ENCODE measurements at places on chromosomes 7 and 10.

DNA sequence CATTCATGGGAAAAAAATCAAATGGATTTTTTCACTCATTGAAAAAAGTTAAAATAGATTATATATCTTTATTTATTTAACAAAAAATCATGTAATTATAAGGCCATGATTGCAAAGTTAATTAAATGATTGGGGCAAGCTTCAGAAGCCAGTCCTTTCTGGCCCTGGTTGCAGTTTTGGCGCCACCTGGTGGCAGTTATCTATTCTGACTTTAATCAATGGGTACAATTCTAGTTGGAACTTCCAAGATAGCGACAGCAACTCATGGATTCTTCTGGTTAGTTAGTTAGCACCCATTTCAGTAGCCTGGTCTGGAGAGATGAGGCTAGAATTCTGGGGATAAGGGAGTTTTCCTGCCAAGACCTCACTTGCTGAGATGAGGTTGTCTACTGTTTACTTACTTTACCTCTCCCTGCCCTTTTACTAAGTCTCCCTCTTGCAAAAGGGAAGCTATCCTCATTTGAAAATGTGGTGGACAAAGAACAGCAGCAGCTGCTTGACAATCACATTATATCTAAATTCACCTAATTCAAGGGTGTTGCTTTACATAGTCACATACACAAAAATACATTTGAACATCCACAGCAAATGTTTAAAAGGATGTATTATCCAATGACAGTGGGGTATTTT, 42.3 kb downstream of the NOC3L start:
- peak; percentile 50 for DNase-seq

DNA sequence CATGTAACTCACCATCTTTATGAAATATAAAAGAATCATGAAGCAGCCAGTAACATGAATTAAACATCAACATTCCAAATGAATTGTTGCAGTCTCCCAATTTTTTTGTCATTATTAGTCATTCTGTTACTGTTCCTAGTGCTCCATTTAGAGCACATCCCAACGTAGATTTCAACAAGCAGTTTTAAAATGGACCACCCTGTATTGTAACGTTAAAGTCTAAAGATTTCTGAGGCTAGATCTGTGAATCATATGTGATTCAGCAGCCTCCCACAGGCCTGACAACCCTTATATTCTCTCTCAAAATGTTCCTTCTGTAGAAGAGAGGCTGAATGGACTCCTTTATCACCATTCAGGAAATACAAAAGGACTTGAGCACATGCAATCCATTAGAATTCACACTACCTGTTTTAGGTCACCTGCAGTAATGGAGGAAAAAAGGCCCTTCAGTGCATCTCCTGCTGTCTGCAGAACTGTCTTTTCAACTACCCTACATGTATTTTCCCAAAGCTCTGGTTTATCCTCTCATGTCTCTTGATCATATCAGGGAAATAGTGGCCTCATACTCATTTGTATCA, 81.4 kb downstream of the CACNA2D1 start:
- DNase-seq: peak; percentile 88

- no peak for DNase-seq
Measured at GRCh38 chr7:38187794-38188440, 9.9 kb downstream of the STARD3NL start.

DNA sequence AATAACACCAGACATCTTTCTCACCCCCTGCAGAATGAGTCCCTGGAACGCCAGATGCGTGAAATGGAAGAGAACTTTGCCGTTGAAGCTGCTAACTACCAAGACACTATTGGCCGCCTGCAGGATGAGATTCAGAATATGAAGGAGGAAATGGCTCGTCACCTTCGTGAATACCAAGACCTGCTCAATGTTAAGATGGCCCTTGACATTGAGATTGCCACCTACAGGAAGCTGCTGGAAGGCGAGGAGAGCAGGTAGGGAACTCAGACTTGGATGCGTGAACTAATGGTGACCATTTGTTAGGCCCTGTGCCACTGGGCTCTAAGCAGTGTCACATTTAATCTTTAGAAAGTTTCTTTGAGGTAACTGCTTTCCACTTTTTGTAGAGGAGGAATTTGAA, 7.1 kb downstream of the VIM start:
- peak; percentile 54 for DNase-seq

- DNase-seq: no peak
Measured at GRCh38 chr10:71079761-71080380, 132.5 kb upstream of the UNC5B start.

DNA sequence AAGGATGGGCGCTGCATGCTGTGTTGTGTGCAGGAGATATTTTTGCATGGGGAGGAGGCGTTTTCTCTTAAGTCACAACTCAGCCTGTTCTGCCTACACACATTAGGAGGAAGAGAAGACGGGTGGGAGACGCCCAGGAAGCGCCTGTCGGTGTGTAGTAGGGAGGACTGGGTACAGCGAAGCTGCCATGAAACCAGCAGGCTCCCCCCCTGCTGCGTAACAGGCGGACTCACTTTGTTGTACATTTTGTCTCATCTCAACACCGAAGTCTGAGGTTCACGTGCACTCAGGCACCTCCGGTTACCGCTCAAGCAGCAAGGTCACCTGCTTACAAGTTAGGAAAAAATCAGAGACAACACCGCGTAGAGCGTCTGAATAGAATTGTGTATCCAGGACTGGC, 56.3 kb downstream of the CRTAC1 start:
- no peak for DNase-seq

- DNase-seq: no peak
Measured at GRCh38 chr10:84342584-84342983, 14.2 kb downstream of the CCSER2 start.

- DNase-seq: no peak
Measured at GRCh38 chr10:132305654-132306342, 2.0 kb downstream of the STK32C start.

DNA sequence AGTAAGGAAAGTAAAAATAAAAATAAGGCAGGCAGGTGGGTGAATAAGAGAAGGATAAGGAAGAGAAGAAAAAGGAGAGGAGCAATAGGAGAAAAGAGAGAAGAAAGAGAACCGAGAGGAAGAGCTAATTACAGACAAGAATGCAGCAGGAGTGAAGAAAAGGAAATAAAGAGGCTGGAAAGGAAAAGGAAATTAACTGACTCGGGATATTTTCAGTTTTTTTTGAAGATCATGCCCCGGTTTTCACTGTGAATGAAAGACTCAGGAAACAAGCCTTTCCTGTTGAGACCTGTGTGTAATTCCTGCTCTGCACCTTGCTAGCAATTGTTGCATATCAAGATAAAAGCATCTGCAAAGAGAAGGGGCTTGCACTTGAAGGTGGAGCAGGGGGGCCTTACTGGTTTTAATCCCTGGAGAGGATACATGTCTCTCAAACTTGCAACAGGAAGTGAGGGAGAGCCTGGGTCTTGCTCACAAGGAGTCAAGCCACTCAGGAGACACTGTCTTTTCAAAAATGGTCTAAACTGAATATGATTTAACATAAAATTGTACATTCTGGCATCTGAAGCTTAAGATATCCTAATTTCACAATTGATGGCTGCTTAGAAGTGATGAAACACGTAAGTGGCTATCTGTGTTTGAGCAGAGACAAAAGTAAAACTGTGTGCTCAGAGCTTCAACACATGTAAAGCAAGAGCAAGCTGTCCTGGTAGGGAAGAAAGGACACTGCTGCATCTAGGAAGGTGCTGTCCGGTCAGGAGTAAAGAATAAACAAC, 157.6 kb downstream of the FAM107B start:
- no peak for DNase-seq

DNA sequence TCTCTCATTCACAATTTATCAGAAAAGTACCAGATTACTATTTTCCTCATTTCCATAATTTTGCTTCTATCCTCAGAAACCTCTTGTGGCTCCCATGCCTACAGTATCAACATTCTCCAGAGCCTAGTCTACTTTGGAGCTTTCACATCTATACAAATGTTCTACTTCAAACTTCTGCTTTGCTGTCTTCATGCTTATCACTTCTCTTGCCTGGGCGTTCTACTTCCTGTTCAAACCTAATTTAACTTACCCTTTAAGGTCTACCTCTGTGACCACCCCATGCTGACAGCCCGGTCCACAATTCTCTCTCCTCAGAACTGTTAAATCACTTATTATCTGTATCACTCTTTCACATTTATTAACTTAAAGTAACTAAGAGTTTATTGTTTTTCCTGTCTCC, 6.1 kb upstream of the PTPN12 start:
- DNase-seq: no peak

DNA sequence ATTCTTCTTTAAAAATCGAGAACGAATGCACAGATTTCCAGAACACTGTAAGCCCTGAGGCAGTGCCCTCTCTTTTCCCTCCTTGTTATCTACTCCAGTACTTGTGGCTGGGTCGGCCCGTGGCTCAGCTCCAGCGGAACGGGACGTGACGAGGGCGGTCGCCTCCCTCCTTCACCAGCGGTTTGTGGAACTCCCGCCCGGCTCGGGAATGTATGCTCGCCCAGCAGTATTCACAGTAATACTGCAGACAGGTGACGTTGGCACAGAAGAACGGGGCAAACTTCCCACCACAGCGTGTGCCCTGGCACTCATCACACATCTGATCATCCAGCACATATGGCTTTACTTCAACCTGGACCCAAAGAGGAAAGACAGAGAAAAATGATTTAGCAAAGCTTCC, 128.5 kb downstream of the BTAF1 start:
- no peak for DNase-seq

GRCh38 chr7:81053623-81054022, 134.8 kb upstream of the SEMA3C start:
- DNase-seq: peak; percentile 21

DNA sequence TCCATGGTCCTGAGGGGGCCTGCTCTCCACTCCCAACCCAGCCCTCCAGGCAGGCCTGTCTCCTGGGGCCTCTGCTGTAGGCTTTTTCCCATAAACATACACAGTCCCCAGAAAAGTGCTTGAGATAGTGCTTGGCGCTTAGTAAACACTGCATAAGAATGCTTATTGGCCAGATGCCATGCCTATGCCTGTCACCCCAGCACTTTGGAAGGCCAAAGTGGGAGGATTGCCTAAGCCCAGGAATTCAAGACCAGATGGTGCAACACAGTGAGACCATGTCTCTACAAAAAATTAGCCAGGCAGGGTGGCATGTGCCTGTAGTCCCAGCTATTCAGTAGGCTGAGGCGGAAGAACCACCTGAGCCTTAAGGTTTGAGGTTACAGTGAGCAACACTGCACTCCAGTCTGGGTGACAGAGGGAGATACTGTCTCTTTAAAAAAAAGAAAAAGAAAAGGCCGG, 24.6 kb upstream of the ASL start:
- DNase-seq: peak; percentile 94

DNA sequence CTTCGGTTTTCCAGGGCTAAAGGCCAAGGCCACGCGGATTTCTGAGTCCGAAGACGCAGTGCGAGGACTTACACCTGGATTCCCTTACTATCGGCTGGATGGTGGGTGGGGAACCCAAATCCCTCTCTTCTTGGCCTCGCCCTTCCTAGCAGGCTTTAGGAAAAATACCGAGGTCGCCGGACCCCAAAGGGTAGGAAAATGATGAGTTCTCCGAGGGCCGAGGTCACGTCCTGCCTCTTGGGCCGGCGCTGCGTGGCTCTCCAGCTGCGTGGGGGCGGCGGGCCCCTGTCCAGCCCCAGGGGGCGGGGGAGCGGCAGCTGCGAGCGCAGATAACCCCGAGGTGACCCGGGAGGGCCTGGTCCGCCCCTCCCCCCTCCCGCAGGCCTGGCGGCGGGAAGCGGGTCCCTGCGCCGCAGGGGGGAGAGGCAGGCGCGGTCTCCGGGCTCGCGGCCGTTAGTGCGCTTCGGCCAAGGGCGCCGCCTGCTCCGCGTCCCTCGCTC, 805 bp upstream of the HMX3 start:
- no peak for DNase-seq

- no peak for DNase-seq
Measured at GRCh38 chr10:88129013-88129412, 265.6 kb downstream of the PTEN start.

GRCh38 chr7:10036693-10037092, 937.0 kb upstream of the PHF14 start:
- DNase-seq: no peak

DNA sequence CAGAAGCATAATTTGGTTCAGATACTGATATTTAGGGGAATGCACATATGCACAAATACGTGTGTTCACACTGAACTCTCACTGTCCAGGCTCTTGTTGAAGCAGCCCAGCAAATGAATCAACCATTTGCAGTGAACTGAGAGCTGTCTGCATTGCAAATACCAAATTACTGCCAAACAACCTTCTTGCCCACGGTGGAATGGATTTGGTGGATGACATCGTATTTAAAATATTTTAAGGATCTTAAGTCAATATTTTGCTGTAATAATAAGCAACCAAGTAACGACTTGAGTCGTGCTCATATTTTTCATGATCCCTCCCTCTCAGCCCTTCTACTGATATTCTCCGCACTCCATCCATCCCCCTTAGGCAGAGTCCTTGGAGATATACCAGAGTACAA, 107.9 kb upstream of the FEZF1 start:
- peak; percentile 9 for DNase-seq

DNA sequence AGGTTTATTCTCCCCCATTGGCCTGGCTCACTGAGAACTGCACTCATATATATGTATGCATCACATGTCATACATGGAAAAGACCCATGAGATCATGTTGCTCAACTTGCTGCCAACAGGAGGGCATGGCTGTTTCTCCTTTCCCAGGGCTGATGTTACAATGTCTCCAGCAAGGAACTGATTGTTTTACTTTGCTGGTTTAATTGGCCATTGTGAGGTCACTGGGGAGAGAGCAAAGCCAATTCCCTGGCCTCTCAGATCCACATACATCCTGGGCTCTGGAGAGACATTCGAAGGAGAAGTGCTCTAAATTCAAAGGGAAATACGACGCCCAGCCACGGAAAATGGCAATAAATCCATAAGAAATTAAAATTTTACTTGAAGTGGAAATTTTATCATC, 287.8 kb downstream of the WDR11 start:
- no peak for DNase-seq

DNA sequence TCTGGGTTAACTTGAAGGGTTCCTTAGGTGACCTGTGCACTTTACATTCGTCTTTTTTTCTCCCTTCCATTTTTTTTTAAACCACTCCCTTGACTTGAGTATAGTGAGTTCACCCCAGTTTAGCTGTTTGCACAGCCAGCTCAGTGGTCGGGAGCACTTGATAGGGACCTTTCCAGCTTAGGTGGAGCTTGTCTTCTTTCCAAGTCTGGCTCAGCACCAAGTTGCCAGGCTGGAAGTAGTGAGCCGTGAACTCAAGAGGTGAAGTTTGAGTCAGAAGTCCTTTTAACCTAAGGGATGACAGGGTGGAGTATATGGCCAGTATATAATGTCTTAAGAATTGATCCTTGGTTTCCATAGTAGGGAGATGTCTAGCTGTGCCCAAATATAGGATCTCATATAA, 7.2 kb downstream of the DNAH11 start:
- no peak for DNase-seq

- DNase-seq: no peak
Measured at GRCh38 chr10:34249634-34250033, 565.5 kb downstream of the PARD3 start.

- DNase-seq: peak; percentile 77
Measured at GRCh38 chr10:52755297-52756062, 17.1 kb downstream of the MBL2 start.

GRCh38 chr10:47396311-47396717, 12.2 kb upstream of the ZNF488 start:
- no peak for DNase-seq

GRCh38 chr7:1355568-1356340, 103.5 kb downstream of the MICALL2 start:
- no peak for DNase-seq

GRCh38 chr10:86387178-86387794, 20.7 kb upstream of the GRID1 start:
- no peak for DNase-seq

GRCh38 chr10:103042908-103043307, 124.8 kb downstream of the CNNM2 start:
- DNase-seq: no peak

Measured in fibroblast of skin of right biceps (primary cell).